ENCODE measurements at places on chromosomes 7 and 10. TPM values are rescaled to one million over a fixed set of nuclear protein-coding genes. Genes with fewer than 3 reads are reported as not detected.

- DNase-seq, result no peak
These were observed 5.1 kb upstream of the CYP26A1 start for GRCh38 chr10:93068411-93069244.

DNA sequence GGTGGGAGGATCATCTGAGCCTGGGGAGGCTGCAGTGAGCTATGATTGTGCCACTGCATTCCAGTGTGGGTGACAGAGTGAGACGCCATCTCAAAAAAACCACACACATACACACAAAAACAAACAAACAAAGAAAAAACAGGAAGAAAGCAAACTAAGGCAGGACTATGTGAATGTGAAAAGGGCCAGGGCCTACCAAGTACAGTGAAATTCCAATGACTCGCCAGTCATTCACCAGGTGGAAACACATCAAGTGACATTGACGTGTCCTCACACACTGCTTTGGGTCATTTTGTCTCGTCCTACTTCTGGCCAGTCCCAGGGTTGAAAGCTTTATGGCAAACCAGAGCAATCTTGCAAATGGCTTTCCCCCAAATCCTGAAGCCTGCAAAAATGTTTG is 79.9 kb downstream of the HIP1 start:
- DNase-seq, result no peak

Gene STRIP2
- total RNA-seq, result 15.6 TPM

DNA sequence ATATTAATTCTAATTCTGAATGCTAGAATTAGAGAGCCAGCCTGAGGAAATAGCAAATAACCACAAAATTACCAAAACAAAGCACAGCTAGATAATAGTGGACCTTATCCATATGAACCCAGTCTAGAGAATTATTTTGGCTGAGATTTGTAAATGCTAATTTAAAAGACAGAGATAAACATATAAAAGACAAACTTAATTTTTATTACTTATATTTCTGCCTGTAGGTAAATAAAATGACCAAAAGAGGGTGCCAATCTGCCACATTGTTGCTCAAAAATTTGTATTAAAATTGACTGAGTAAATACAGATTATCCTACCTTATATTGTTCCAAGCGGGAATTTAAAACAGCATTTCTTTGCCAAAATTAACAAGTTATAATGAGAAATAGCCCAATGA is 20.2 kb downstream of the RTKN2 start:
- DNase-seq, result no peak

- DNase-seq, result no peak
These were observed 219.0 kb downstream of the CRPPA start for GRCh38 chr7:16202303-16202702.

DNA sequence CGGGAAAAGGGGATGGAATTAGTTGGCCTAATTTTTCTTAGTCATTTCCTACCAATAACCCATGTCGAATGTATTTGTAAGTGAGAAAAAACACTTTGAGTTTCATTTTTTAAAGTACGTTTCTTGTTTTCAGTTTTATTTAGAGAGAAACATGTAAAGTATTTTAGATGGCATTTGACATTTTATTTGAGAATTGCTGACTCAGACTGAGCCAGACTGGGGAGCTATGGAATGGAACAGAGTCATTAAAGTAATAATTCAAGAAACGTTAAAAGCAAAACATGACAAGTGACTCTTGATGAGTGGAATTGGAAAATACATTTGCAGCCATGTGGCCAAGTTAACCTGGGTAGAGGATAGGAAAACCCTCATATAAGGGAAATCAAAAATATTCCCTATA is 286.1 kb upstream of the NPSR1 start:
- DNase-seq, result no peak

GRCh38 chr10:126917975-126918908 is 13.0 kb downstream of the DOCK1 start:
- DNase-seq, result no peak

- DNase-seq, result no peak
These were observed 81.3 kb downstream of the ADAM22 start for GRCh38 chr7:88015309-88015708.

Gene AIFM2
- total RNA-seq, result 13.8 TPM

- DNase-seq, result no peak
These were observed 11.5 kb downstream of the CREB3L2 start for GRCh38 chr7:137990251-137990941.

DNA sequence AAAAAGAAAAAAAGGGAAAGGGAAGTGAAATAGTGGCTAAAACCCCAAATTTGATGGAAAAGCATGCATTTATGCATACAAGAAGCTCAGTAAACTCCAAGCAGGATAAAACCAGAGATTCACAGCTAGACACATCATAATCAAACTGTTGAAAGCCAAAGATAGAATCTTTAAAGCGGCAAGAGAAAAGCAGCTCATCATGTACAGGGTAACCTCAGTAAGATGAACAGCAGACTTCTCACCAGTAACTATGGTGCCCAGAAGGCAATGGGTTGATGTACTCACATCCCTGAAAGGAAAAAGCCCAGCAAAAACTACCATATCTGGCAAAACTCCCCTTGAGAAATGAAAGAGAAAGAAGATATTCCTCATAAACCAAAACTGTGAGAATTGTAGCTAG is 60.4 kb downstream of the TPST1 start:
- no peak for DNase-seq

- no peak for DNase-seq
These were observed 29.2 kb downstream of the PRSS58 start for GRCh38 chr7:142228537-142229104.

DNA sequence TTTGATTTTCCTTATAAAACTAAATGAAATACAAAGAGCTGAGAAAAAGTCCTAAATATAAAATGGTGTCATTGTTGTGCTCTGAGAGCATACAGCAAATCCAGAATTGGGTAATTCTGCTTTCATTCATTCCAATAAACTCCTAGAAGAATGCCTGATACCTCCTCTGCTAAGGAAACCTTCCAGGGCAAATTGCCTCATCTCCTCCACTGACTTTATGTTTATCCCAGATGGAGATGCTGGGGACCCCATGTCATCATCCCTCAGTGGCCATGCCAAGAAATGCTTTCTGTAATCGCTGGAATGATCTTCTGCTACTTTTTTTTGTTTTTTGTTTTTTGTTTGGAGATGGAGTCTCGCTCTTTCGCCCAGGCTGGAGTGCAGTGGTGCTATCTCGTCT is 119.3 kb upstream of the PRKCQ start:
- DNase-seq, result no peak

- DNase-seq, result no peak
These were observed 165.1 kb downstream of the AHR start for GRCh38 chr7:17463511-17464085.

DNA sequence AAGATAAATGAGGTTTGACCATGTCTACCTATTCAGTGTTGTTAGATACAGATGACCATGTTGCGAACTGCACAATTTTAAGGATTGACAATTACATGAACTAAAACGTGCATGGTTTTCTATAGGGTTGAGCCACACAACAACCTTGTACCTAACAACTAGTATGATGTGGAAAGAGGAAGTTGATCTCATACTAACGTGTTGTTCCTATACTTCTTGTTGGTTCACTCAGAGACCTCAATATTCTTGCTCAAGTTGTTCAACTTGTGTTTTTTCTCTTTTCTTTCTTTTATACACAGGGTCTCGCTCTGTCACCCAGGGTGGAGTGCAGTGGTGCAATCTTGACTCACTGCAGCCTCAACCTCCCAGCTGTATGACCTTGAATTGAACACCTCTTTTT is 6.1 kb upstream of the KEL start:
- DNase-seq, result no peak

Gene CYP2C19
- total RNA-seq, result not detected

DNA sequence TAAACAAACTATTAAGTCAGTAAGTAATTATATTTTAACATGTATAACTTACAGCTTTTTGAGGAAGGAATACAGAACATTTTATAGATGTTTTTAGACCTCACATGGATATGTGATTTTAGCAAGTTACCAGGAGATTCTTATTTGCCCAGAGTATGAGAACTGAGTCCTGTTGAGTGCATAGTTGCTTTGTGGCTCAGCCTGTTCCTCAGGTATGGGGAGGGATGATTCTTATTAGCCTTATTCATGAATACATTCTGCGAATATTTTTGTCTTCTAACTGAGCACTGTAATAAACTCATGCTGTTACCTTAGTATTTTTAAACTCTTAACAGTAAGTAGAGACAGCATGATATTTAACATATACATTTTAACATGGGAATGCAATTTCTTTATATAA is 17.9 kb downstream of the BTAF1 start:
- no peak for DNase-seq

DNA sequence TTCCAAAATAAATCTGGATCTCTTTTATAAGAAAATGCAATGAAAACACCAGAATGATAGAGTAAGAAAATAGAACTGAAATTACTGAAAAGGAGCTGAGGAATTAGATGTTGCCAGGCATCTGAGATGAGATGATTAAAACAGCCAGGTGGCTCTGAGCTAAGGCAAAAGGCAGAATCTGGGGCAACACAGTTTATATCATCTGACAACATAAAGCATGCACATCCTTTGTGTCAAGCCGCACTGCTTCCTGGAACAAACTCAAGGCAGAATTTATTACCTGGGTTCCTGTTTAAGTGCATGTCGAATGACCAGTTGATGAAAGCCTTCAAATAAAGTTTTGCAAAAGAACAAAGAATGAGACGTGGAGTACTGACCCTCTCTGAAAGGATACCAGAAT is 247.0 kb downstream of the SNX10 start:
- DNase-seq, result no peak

- no peak for DNase-seq
These were observed 52.6 kb downstream of the TMEM209 start for GRCh38 chr7:130152493-130153210.

DNA sequence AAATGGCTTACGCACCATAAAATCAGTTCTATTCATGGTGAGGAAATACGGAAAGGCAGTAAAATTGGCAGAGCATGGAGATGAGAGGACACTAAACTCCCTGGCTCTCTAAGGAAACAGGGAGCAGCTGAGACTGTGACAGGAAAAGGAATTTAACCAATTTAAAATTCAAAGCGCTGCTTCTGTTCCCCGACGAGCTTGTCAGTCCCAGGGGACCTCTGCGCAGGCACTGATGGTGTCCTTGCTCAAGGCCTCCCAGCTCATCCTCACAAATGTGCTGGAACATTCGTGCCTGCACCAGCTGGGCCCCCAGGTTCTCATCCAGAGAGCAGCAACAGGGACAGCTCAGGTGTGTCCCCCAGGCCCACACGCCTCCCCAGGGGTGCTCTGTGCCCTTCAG is 101.4 kb downstream of the MAD1L1 start:
- DNase-seq, result no peak

DNA sequence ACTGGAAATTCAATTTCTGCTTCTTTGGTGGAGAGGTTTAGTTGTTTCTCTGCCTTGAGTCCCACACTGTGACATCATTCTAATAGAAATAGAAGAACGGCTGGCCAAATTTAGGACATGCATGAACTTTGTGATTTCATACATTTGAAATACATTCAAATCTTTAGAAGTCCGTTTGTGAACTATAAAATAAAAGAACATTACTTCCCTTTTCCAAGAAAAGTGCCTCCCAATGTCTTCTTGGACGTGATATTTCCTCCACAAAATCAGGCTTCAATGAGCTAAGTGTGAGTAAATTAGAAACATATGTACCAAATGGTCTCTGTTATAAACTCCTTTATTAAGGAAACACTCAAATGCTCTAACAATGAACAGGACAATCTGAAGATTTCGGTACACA is 314.5 kb upstream of the AKR1E2 start:
- DNase-seq, result no peak

- DNase-seq, result no peak
These were observed 18.9 kb upstream of the PNLIPRP3 start for GRCh38 chr10:116408719-116409118.

GRCh38 chr7:7554649-7555575 is 11.8 kb upstream of the MIOS start:
- no peak for DNase-seq

Gene PNLIPRP3
- total RNA-seq, result not detected

DNA sequence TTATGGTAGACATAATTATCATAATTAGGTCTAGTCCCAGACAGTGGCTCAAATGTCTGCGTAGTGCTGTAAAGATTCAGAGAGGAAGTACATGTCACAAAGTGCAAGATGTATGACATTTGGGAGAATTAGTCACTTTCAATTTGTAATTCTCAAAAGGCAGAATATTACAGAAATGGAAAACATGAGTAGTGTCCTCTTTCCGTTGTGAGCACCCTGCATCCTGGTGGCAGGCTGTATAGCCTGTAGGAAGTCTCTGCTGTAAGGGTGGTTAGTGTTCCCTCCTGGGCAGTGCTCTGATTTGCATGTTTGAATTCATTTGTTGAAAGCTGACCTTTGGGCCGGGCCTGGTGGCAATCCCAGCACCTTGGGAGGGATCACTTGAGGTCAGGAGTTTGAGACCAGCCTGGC is 17.0 kb downstream of the CDK14 start:
- DNase-seq, result no peak

Data from activated CD8-positive, alpha-beta memory T cell treated with anti-CD3 and anti-CD28 coated beads, Interleukin-2, amount 10 ng/mL, durations not matched to agents 7 days and 5 days (primary cell).